CD4-positive, alpha-beta T cell treated with Interferon gamma for 1 hour (primary cell): ENCODE measurements at places on chromosomes 7 and 10.

GRCh38 chr10:84845628-84846261 lies 517.4 kb downstream of the CCSER2 start:
- DNase-seq: no peak

DNA sequence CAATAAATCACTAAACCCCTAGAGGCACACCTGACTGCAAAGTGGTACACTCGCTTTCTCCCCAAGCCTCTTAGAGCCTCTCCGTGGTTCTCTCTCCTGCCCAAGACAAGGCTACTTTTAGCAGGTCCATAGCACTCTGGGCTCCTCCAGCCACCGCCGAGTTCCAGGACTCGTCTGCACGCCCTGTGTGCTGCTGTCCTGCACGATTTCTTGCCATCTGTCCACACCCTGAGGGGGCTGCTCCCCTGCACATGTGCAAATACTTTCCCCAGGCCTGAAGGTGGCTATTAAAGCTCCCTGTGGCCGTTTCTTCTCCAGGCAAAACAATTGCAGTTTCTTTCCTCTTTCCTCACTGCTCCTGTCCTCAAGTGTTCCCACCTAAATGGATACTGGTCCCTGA lies 414.3 kb downstream of the PLXNA4 start:
- no peak for DNase-seq

GRCh38 chr7:2487586-2488271 lies 11.5 kb upstream of the GRIFIN start:
- DNase-seq: no peak

GRCh38 chr7:143884969-143885559 lies 16.9 kb downstream of the TCAF1 start:
- DNase-seq: no peak

DNA sequence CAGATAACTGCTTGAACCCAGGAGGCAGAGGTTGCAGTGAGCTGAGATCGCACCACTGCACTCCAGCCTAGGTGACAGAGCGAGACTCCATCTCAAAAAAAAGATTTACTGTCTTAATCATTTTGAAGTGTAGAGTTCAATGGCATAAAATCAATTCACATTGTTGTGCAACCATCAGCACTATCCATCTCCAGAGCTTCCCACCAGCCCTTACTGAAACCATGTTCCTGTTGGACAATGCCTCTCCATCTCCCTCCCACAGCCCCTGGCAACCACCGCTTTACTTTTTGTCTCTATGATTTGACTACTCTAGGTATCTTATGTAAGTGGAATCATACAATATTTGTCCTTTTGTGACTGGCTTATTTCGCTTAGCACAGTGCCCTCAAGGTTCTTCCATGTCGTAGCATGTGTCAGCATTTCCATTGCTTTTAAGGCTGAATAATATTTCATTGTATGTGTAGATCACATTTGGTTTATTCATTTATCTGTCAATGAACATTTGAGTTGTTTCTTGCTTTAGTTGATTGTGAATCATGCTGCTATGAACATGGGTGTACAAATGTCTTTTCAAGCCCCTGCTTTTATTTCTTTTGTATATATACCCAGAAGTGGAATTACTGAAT lies 33.1 kb downstream of the NACAD start:
- DNase-seq: no peak

DNA sequence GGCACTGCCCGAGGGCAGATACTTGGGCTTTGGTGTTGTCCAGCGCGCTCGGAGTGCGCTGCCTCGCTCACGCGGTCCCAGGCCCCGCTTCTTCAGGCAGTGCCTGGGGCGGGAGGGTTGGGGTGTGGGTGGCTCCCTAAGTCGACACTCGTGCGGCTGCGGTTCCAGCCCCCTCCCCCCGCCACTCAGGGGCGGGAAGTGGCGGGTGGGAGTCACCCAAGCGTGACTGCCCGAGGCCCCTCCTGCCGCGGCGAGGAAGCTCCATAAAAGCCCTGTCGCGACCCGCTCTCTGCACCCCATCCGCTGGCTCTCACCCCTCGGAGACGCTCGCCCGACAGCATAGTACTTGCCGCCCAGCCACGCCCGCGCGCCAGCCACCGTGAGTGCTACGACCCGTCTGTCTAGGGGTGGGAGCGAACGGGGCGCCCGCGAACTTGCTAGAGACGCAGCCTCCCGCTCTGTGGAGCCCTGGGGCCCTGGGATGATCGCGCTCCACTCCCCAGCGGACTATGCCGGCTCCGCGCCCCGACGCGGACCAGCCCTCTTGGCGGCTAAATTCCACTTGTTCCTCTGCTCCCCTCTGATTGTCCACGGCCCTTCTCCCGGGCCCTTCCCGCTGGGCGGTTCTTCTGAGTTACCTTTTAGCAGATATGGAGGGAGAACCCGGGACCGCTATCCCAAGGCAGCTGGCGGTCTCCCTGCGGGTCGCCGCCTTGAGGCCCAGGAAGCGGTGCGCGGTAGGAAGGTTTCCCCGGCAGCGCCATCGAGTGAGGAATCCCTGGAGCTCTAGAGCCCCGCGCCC lies at the start of gene NPY:
TSS of gene NPY (plus strand) at position 294 of the 802 bp plus-strand sequence. CDS start 1,051 bp downstream, outside the sequence.
- no peak for DNase-seq

- no peak for DNase-seq
These were observed 356.6 kb downstream of the PPP1R3A start for GRCh38 chr7:113562242-113562641.

GRCh38 chr7:45073031-45073785 lies 15.6 kb downstream of the NACAD start:
- DNase-seq: no peak

GRCh38 chr7:90119178-90119971 lies 34.9 kb upstream of the STEAP1 start:
- DNase-seq: no peak

DNA sequence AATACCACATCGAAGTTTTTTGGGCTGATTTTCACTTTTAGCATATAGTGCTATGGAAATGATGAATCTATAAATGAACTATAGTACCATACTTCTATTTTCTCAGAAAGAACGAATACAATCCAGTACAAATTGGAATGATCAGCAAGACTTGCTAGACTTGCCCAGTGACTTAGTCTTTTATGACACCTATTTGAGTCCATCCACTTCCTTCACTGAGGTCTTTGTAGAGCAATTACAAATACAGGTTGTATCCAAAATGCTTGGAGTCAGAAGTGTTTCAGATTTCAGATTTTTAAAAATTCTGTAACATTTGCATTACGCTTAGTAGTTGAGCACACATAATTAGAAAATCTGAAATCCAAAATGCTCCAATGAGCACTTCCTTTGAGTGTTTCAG lies 104.3 kb downstream of the NRBF2 start:
- DNase-seq: no peak

- DNase-seq: no peak
These were observed 205.6 kb upstream of the TCF7L2 start for GRCh38 chr10:112744181-112745096.

DNA sequence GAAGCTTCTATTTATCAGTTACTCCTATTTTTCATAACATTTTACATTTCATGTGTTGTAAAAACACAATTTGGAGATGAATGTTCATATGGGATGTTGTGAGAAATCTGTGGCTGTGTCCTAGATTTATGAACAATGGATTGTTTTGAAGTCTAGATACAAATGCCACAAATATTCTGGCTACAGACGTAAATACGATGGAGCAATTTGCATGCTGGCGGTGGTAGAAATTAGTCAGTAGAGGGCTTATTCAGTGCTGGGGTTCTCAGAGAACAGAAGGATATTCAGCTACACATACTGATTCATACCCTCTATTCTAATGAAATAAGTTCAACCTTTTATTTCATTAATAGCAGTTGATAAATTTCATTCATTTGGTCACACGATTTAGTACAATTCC lies 48.8 kb downstream of the PLPP4 start:
- no peak for DNase-seq

GRCh38 chr7:51270965-51271364 lies 45.6 kb downstream of the COBL start:
- DNase-seq: no peak

DNA sequence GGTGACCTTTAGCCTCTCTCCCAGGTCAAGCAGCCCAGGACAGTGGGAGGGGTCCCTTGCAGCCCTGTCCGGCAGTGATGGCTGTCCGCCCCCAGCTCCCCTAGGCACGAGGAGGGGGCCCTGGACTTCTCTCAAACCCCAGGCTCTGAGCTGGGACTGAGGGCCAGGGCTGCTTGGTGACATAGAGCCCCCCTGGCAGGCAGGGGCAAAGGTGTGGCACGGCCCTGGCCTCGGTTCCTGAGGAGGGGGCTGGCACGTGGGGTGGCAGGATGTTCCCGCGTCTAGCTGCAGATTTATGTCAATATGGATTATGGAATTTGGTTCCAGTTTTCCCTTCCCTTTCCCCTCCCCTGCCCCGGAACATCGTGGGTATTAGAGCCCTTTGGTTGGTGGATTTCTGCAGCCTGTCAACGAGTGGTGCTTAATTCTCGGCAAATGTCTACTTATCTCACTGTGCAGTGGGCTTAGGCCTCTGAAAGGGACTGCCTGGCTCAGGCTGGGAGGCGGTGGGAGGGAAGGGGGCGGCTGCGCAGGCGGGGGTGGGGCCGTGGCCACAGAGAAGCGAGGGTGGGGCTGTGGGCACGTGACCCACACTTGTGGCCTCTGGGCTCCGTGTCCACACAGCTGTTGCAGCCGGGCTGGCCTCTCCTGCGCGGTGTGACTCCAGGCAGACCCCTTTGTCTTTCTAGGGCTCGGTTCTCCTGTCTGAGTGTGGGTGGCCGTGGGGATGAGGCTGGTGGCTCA lies 19.3 kb downstream of the UNCX start:
- DNase-seq: no peak
